ENCODE measurements at places on chromosomes 7 and 10.

DNA sequence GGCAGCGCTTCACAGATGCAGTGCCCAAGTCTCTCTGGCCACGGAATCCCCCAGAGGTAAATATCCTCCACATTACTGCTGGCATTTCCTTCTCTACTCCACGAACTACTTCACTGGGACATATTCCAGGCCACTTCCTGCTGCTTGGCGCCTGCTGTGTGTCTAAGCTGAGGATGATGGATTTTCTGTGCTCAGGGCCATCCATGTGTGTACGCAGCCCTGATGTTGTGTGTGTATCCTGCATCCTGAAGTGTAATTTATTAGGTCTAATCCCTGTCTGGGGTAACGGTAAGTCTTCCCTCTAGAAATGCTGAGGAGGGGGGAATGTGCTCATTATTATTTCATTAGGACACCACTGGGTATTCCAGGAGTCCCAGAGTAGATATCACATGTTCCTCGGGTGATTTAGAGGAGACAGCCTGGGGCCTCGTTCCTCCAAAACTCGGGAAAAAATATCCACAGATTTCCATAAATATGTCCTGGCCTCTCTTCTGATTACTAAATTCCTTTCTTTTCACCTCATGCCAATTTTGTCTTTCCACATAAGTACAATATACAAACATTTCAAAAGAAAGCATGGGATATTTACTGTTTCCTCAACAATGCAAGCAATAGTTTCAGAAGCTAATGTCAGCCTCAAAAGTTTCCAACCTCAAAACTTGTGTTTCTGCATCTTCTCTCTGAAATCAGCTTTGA is 25.5 kb upstream of the HABP2 start:
- no peak for DNase-seq

DNA sequence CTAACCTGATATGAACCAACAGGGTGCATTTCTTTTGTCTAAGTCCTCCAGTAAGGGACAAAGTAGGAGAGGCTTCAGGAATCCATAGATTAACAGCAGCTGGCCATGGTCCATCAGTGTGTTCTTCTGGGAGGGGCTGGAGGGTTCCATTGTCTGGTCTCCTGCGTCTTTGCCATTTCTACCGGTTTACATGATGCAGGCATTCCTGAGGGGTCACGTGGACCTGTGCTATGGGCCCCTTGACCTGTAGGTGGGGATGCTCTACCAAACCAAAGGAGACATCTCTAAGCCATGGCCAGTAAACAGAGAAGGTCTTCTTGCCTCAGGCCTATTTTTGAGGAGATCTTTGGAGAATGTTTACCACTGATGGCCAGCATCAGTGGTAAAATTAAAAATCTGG is 28.7 kb upstream of the HABP2 start:
- no peak for DNase-seq

- peak; percentile 77 for DNase-seq
These were observed 83.9 kb downstream of the JAZF1 start for GRCh38 chr7:28096713-28097112.

DNA sequence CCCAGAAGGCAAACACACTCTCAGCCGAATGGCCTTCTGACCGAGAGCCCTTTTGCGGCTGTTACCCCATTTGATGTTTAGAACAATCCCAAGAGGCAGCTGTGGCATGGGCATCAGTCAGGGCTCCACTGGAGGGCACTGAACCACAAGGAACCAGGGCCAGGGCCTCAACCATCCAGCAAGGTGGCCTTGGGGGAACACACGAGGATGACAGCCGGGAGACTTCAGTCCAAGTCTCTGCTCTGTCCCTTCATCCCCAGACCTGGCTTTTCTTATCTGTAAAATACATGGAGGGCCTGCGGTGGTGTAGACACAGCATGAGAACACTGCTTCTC is 63.6 kb upstream of the INSIG1 start:
- DNase-seq: no peak

DNA sequence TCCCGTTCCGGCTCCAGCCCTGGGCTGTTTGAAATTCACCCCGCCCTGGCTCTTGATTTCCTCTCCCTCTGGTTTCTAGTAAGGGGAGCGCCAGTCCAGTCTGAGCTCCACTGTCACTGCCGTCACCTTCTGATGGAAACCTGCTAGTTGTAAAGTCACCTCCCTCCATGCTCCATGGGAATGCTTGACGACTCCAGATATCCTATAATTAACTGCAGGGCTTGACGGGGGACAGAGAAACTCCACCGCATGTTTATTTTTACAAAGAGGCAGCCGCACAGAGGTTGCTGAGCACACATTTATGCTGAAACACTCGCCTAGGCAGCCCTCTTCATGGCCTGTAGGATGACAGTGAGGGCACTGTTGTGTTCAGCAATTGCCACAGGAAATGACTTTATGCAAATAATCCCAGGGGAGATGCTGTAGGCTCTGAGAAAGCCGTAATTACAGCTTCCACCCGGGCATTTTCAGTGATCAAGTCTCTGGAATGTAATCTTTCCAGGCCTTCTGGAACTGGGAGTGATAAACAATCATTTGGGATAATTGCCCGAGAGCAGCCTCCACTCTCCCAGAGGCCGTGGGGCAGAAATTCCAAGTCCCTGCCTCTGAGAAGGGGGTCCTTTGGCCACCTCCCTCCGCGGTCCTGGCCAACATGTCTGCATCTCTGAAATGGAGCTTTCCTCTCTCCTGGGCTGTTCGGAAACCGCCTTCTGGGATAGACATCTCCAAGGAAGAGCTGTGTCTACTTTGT is 300.5 kb downstream of the KLF6 start:
- DNase-seq: no peak

GRCh38 chr10:62689712-62690111 is 114.8 kb upstream of the ADO start:
- DNase-seq: no peak

- no peak for DNase-seq
These were observed 87.9 kb upstream of the PDE1C start for GRCh38 chr7:32158076-32158475.

DNA sequence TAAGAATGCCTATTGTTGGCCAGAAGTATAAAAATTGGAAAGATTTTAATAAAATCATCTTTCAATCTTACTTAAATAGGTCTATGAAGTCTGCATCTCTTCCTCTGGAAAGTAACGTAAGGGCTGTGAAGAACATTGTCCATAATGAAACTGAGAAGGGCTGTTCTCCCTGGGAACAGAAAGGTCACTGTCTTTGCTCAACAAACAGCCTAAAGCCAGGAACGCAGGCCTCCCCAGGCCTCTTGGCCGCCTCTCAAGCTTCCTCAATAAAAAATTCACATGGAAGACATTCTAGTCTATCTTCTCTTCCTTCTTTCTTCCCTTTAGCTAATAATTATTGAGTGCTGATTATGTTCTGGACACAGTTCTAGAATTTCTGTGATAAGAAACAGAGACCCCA is 9.1 kb upstream of the IDI2 start:
- DNase-seq: no peak

Measured in hematopoietic multipotent progenitor cell treated with erythropoietin and hydrocortisone succinate and interleukin-3 and kit ligand, for 15 days (in vitro differentiated cells).